ENCODE measurements at places on chromosomes 16 and 17.
A peak's percentile ranks its signal among the peaks of the same experiment; 100 is the strongest.

GRCh38 chr17:27349540-27350021 is 55.7 kb downstream of the WSB1 start:
- ATAC-seq, result no peak

DNA sequence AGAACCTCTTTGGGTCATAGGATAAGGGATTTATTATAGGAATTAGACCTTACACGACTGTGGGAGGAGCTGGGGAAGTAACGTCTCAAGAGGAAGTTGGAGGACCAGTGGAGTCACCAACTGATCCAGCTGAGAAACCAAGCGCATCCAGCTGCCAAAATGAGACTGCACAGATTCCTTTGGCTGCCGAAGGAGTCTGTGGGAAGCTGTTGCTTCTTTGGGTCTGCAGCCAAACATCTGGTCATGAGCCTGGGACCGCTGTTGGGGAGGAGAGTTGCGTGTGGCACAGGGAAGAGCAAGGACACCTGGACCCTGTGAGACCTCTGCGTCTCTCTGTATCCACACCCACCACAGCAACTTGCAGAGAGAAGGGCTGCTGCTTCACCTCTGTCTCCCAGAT is 2.4 kb upstream of the NACA2 start:
- ATAC-seq, result no peak

DNA sequence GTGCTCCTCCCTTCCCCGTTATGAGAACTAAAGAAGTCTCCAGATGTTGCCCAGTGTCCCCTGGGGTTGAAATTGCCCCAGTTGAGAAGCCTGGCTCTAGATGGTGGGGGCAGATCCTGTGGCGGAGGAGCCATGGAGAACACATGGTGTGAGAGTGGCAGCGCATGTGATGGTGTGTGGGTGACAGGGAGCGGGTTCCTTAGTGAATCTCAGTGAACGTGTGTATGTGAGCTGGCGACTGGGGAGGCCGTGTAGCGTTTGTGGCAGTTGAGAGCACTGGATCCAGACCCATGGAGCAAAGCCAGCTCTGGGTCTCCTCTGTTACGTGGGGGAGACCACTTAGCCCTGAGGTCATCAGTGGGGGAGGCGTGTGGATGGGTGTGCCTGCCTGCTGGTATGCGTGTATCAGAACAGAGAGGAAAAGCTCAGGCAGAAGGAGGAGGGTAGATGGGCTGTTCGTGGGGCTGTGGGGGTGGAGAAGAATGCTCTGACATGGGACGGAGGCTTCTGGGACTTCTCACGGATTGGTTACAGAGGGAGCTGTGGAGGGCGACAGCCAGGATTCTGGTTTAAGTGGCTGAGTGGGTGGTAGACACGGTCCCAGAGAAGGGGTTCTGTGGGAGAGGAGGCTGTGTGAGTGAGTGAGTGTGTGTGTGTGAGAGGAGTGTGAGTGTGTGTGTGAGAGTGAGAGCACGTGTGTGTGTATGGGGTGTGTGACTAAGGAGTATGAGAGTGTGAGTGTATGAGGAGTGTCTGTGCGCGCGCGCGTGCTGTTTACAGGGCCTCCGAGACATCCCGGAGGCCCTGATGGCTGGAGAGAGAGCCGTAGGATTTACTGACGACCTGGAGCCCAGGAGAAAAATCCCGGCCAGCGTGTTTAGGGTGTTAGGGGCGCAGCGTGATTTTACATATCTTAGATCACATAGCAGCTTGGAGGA is 193.8 kb downstream of the SNX29 start:
- ATAC-seq, result no peak

DNA sequence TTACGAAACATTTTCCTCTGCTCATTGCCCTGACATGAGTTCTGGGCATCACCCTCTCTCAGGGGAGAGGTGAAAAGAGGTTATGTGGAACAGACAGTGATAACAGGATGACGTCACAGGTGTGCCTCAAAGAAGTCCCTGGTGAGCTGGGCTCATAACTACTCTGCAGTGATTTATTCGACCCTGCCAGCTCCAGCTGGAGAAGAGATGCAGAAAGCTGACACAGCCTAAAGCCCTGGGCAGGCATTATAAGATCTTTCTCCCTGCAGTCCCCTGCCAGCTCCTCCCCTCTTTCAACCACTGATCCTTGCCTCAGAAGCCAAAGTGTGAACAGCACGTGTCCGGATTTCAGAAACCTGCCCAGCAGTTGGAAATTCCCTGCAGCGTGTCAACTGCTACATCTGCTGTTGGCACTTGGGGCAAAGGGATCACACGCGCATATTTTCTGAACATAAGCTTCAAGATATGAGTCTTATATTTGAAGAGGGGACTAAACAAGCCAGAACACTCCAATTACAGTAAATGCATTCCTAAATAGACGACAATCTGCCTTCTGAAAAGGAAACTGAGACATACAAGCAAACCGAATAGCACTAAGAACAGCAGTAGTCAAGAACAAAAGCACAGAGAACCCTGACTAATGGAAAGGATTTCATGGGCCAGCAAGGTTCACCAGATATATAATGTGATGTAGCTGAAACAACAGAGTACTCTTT is 80.5 kb downstream of the SMG6 start:
- ATAC-seq, result peak; percentile 74

DNA sequence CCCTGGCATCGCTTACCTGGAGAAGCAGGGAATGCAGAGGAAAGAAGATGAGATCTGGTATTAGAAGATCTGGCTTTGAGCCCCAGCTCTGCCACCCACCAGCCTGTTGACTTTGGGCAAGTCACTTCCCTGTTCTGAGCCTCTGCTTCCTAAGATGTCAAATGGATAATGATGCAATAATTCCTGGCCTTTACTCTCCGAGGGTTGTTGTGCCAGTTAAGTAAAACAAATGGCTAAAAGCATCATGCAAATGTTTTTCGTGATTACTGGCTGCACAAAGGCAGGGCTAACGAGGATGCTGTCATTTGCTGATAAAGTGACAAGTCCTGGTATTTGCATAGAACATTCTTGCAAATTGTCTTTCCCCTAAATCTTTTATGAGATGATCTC is 1.3 kb upstream of the ZNF821 start:
- ATAC-seq, result no peak

- ATAC-seq, result no peak
These were observed 556.1 kb downstream of the WWOX start for GRCh38 chr16:78655331-78656113.

DNA sequence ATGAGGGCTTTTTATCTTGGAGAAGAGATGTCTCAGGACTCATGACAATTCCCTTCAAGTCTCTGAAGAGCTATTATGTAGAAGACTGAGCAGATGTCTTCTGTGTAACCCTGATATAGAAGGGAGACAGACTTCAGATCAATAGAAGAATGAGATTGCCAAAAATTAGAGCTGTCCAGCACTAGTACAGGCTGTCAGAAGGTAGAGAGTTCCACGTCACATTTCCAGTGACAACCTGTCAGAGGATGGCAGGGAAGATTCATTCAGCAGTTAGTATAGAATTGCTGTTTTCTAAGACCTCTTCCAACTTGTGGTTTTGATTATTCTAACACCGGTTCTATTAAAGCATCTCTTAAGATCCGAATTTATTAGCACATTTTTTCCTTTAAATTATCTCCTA is 520.6 kb downstream of the RBFOX1 start:
- no peak for ATAC-seq

DNA sequence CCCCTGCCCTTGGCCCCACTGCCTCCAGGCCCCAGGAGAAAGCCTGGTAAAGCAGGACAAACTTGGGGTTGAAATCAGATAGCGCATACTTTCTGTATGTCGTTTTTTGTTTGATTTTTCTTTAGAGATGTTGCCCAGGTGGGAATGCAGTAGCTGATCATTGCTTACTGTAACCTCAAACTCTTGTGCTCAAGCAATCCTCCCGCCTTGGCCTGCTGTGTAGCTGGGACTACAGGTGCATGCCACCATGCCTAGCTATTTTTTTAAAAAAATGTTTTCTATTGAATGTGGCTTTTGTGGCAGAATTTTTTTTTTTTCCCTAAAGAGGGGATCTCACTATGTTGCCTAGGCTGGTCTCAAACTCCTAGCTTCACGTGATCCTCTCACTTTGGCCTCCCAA is 11.1 kb upstream of the CCL5 start:
- no peak for ATAC-seq

DNA sequence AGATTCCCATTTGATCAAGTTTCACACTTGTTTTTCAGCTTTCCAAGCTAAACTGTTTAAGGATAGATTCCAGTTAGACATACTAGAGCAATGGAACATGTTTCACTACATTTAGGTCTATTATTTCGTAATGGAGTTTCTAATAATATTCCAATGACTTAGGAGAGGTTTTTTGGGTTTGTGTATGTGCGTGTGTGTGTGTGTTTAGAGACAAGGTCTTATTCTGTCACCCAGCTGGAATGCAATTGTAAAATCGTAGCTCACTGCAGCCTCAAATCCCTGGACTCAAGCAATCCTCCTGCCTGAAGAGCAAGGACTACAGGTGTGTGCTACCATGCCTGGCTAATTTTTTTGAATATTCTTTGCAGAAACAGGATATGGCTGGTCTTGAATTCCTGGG is 426.3 kb downstream of the ZFHX3 start:
- ATAC-seq, result no peak

DNA sequence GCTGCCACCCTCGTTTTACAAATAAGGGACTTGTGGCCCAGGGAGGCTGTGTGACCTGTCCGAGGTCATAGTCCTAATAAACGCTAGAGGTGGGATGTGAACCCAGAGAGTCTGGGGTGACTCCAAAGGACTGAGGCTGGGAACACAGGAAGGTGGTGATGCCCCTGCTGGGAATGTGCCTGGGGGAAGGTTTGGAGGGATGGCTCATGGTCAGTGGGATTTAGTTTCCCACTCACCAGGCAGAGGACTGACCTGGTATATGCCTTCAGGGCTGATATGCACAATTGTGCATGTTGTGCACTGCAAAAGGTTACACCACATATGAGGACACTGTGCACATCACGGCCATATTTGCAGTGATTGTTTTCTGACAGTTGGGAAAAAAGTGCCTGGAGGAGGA is 13.9 kb upstream of the WNT9B start:
- ATAC-seq, result no peak

GRCh38 chr16:13992976-13993375 is 73.0 kb downstream of the ERCC4 start:
- ATAC-seq, result no peak

- ATAC-seq, result no peak
These were observed 45.8 kb downstream of the TENT4B start for GRCh38 chr16:50198802-50199403.

- ATAC-seq, result no peak
These were observed 63.3 kb upstream of the KCNJ16 start for GRCh38 chr17:70011750-70012149.

DNA sequence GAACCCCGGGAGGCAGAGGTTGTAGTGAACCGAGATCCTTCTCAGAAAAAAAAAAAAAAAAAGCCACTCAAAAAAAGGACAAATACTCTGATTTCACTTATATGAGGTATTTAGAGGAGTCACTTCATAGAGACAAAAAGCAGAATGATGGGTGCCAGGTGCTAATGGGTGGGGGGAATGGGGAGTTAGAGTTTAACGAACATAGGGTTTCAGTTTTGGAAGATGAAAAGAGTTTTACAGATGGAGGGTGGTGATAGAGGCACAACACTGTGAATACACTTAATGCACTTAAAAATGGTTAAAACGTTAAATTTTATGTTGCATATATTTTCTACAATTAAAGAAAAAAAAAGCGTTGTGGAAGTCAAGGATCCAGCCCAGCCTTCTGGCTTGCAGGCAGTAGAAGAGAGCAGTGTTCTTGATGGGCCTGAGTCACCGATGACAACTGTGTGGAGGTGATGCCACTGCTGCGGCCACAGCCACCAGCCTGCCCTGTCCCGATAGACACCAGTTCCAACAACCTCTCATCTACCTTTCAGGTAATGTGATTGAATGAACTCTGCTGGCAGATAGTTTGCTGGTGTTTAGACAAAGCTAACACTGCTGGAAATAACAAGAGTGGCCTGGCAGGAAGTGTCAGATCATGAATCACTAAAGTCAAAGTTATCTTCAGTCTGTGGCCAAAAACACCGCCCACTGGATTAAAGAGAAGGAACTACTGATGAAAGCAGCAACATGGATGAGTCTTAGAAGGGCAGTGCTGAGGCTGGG is 49.9 kb upstream of the COX10 start:
- peak; percentile 87 for ATAC-seq

DNA sequence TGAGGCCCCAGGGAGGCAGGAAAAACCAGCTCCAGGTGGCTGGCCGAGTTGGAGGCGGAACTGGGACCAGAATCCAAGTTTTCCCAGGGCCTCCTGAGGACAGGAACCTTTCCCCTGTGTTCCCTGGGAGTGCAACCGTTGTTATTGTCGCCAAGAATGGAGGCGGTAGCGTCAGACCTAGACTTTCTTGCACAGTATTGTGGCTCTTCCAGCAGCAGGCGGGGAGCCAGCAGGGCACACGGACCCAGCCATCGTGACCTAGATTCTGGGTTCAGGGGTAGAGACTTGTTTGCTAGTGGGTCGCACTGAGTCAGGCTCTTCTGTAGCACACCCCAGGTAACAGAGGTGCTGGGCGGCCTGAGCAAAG is 667 bp upstream of the KIF19 start:
- peak; percentile 20 for ATAC-seq

DNA sequence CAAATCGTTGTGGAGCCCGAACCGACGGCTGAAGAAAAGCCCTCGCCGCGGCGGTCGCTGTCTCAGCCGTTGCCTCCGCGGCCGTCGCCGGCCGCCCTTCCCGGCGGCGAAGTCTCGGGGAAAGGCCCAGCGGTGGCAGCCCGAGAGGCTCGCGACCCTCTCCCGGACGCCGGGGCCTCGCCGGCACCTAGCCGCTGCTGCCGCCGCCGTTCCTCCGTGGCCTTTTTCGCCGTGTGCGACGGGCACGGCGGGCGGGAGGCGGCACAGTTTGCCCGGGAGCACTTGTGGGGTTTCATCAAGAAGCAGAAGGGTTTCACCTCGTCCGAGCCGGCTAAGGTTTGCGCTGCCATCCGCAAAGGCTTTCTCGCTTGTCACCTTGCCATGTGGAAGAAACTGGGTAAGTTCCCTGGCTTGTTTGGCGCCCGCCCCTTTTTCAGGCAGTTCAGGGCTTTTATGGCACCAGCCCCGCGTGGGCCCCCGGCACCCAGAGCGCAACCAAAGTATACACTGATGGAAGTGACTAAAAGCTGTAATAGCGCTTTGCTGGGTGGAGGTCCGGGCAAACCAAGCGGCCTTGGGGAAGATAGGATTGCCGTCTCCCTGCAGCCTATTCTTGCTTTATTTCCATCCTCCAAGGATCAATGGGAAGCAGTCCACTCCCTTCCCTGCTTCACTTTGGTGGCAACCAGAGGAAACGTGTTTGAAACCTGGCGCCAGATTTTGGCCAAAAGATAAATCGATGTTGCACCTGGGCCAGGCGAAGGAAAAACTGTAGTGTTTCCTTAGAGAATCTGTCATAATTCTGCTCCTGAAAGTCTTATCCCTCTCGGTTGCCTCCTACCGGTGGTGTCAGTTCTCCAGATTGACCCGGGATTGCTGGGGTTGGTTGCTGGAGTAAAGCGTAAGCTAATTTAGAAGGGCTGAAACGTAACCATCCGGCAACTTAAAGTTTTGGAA is 775 bp downstream of the PPM1D start:
- peak; percentile 11 for ATAC-seq

- no peak for ATAC-seq
These were observed 18.3 kb downstream of the TMEM100 start for GRCh38 chr17:55704401-55704800.

DNA sequence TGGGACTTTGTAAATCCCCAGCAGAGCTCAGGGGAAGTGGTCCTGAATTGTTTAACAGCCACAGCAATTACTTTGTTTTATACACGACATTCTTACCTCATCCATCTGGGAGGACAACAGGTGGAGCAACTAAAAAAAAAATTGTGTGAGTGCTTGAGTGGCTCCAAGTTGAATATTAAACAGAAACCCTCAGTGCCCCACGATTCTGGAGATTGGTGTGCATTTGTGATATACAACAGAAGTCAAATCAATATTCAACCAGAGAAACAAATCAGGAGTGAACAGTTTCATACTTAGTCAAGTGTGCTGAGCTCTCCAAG is 204.8 kb downstream of the HAPSTR1 start:
- ATAC-seq, result no peak

GRCh38 chr17:5635949-5636348 is 51.6 kb upstream of the NLRP1 start:
- ATAC-seq, result no peak

Measured in activated T-helper 17 cell treated with anti-CD3 and anti-CD28 coated beads, Interleukin-2, amount 50 U/mL, for 72 hours (primary cell).